ENCODE measurements at places on chromosomes 5 and 9. TPM values are rescaled to one million over a fixed set of nuclear protein-coding genes. Genes with fewer than 3 reads are reported as not detected.
A peak's percentile ranks its signal among the peaks of the same experiment; 100 is the strongest.

DNA sequence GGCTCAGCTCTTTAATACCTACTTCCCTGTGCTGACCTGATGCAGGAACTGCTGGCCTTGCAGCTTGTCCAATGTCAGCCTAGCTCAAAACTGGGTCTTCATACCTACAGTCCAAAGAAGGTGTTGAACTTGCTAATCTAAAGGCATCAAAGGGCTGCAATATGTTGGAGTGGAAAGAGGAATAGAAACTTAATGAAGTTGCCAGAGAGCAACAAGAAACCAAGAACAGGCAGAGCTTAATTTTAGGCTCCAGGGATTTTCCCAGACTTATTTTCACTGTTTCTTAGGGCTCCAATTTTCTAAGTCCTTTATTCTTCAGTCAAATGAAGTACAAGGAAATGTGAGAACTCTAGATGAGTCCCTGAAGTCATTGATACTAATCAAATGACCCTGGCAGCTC is 17.6 kb upstream of the ERCC6L2 start:
- DNase-seq = no peak

GRCh38 chr5:84381502-84382362 is 2.9 kb downstream of the EDIL3 start:
- DNase-seq = no peak

GRCh38 chr5:9405196-9405754 is 140.6 kb downstream of the SEMA5A start:
- DNase-seq = no peak

- DNase-seq = no peak
Observed at GRCh38 chr9:127204771-127205470, 59.7 kb upstream of the GARNL3 start.

DNA sequence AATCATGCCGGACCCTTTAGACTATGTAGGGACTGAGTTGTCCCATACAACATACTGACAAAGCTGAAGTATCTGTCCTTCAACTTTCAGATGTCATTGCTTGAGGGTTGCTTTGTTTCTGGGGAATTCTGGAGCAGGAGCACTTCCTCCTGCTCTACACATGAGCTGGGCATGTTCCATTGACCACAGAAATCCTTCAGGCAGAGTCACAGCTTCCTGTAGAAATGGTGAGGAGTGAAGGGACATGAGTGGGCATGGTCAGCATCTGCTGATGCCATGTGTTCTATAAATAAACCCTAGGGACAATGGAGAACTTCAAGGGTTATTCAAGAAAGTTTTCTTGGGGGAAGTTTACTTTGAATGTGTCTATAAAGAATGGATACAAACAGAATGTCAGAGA is 296.6 kb upstream of the FBXL7 start:
- no peak for DNase-seq

Gene PCDHB5
- 5.1 TPM for polyA plus RNA-seq

- peak; percentile 85 for DNase-seq
Observed at GRCh38 chr5:54136516-54137440, 173.6 kb downstream of the ARL15 start.

GRCh38 chr5:132435886-132436285 is 54.7 kb downstream of the IRF1 start:
- DNase-seq = no peak

- no peak for DNase-seq
Observed at GRCh38 chr5:38443390-38443789, 113.1 kb downstream of the LIFR start.

GRCh38 chr5:172844577-172844838 is 10.5 kb downstream of the ERGIC1 start:
- no peak for DNase-seq

Data from muscle of arm (tissue), 14 donors.